ENCODE measurements at places on chromosomes 12 and 14.
A peak's percentile ranks its signal among the peaks of the same experiment; 100 is the strongest.

DNA sequence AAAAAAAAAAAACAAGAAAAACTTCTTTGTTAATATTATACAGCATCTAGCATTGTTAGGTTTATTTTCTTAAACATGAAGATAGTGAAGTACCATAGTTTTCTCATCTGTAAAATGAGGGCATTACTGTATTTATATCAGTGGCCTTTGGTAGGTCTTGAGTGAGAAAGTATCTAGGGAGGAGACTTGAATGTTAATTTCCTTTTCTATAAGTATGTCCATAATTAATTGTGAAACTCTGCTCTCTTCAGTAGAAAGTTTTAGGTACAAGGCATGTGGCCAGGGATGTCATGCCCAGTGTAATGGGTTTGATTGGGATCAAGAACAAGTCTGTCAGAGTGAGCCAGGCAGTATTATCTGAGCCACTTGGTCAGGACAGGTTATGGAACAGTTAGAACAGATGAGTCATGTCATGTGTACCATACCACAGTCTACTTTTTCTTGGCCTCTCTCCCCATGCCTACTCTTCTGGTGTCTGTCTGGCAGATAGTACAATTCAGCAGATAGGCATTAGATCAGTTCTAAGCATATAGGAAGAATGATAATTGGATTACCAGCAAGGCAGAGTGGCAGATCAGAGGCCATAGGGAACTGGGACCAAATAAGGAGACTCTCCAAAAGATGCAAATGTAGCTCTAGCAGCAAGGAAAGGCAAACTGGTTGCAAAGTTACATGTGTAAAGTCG is 30.4 kb downstream of the FBXO34 start:
- no peak for DNase-seq

DNA sequence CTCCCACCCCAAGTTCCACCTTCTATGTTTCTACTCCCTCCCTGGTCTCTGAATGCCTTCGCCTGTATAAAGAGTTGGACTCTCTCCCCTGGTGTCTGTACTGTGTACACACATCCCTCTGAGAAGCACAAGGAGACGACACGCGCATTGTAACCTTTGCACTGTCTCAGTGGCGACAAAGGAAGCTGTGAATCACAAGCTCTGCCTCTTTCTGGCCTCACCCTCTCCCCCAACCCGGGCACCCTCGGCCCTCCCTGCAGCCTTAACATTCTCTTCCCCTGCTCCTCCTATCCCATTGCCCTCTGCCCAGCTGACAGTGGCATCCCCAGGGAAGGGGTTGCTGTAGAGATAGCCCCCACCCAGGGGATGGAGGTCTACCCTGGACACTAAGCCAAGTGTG is 2.5 kb upstream of the SMARCD1 start:
- peak; percentile 55 for DNase-seq

DNA sequence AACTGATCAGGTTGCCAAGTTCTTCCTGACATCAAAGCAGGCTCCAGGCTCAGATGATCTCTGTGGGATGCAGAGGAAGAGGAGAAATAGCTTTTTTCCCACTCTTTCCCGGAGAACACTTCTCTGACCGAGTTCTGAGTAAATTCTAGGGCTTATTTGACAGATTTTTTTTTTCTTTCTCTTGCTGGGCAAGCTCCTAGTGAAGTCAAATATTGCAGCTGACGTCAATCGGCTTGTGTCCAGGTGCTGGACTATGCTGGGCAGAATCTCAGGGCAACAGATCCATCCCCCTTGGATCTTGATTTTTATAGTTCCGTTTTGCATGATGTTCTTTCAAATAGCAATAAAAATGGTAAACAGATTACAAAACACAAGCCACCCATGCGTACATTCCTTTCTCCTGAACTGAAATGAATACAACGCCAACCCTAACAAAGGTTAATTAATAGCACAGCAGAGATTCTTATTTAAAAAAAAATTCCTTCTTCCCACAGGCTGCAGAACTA is 182.2 kb downstream of the NOVA1 start:
- no peak for DNase-seq

- DNase-seq, result no peak
These were observed 7.7 kb upstream of the LTBP2 start for GRCh38 chr14:74619672-74620131.

- no peak for DNase-seq
These were observed 61.7 kb upstream of the AMIGO2 start for GRCh38 chr12:47141459-47141858.

GRCh38 chr14:70934502-70935134 is 27.4 kb downstream of the PCNX1 start:
- peak; percentile 49 for DNase-seq

DNA sequence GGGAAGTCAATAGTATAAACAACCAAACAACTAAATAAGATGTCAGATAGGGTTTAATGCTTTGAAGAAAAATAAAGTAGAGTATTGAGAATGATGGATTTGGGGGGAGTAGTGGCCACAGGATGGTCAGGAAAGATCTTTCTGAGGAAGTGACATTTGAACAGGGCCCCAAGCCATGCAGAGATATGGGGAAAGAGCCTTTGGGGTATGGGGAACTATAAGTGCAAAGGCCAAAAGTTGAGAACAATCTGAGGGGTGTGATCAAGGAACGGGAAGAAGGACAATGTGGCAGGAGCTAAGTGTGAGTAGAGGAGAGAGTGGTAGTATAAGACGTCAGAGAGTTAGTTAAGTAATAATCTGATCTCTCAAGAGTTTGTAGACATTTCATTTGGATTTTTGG is 1.3 kb downstream of the MRPS35 start:
- no peak for DNase-seq

DNA sequence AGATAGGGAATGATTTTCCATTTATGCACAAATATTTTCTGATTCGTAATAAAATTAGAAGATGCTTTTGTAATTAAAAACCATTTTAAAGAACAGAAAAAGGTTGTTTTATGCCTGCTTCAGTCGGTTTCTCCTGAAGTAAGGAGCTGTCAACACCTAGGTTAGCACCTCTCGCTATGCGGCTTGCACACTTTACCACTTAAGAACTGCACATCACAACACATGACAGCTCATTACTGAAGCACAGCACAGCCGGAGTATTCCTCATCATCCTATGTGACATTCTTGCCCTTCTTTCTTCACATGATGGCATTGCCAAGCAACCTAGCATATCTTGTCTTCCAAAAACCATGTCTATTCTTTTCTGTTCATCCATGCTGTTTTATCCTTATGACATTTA is 5.4 kb upstream of the WIF1 start:
- DNase-seq, result no peak

- no peak for DNase-seq
These were observed 32.6 kb downstream of the IFT81 start for GRCh38 chr12:110156766-110157165.

DNA sequence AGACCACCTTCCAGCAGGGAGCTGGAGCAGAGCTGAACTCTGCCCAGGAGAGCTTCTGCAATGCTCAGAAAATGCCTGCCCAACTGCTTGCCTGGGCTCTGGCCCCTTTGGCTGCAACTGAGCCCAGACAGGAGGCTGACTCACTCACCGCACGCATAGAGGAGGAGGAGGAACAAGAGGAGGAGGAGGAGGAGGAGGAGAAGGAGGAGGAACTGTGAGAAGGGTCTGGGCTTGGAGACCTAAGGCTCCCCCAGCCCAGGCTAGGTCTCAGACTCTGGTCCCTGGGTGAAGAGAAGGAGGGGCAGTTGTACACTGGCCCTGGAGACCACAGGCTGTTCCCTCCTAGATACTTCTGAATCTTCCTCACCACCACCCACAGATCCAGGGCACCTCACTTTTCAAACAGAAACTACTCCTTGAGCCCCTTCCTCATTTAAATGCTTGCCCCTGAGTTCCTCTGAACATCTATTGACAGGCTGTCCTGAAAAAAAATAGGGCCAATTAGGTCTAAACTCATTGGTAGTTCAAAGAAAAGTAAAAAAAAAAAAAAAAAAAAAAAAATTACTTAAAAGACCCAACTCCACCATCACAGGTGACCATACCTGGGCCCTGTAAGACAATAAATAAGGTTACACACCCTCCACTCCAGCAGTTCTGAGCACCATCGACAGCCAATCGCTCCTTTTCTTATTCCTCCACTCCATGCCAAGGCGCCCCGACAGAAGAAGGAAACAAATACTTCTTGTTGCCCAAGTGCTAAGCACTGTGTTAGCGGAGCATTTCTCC is 674 bp downstream of the VDR start:
- DNase-seq, result no peak

DNA sequence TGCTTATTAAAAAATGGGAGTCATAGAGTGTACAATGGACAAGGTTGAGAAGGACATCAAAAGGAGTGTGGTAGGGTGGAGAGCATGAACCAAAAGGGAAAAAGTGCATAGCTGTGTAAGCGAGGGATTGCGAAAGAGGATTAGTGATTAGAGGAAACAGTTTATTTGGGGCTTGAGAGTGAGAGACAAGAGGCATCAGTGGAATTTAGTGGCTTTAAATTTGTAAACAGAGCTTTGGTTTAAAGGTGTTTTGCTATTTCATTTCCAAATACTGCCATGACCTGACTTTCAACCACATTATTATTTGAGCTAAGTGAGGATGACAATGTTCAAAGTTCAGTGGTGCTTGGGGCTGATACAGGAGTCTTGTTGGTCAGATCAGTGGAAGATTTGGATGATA is 53.4 kb downstream of the SLC16A7 start:
- no peak for DNase-seq

- peak; percentile 15 for DNase-seq
These were observed 5.2 kb upstream of the SLC6A13 start for GRCh38 chr12:267581-268482.

- DNase-seq, result peak; percentile 75
These were observed 1.0 kb downstream of the DGKA start for GRCh38 chr12:55931780-55932550.

GRCh38 chr14:30988509-30988908 is 36.9 kb upstream of the AP4S1 start:
- no peak for DNase-seq

DNA sequence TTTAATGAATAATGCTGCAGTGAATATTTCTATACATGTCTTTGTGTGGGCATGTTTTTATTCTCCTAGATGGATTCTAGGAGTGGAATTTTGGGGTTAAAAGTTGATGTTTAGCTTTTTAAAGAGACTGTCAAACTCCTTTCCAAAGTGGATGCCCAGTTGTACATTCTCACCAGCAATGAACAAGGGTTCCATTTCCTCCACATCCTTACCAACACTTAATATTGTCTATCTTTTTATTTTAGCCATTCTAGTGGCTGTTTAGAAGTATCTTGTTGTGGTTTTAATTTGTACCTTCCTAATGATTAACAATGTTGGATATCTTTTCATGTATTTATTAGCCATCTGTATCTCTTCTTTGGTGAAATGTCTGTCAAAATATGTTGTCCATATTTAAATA is 109.8 kb downstream of the SMOC1 start:
- no peak for DNase-seq

- no peak for DNase-seq
These were observed 990 bp upstream of the TPI1 start for GRCh38 chr12:6866163-6866919.

DNA sequence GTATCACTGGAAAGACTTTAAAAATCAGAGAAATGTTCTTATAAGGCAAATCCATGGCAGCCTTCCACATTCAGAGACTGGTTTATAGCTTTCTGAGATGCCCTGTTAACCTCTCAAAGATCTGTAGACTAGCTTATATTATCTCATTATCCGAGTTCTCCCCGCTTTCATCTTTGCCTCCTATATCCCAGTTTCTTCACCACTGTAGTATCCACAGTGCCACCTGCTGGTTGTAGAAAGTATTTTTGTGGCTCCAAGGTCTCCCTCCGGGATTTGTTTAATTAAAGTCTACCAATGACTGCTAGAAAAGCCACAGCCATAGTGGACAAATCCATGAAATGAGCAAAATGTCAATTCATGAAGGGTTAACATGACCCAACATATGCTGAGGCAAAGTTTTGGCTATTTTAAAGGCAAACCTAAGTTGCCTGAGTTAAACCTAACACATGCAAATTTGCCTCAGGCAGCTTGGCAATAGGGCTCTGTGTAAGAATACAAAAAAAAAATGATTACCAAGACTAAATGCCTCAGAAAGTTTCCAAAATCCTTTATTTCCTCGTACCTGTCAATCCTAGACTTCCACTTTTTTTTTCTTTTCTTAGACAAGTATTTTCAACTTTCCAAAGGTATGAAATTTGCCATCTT is 218.8 kb upstream of the BMP4 start:
- DNase-seq, result peak; percentile 96

GRCh38 chr12:63944034-63944579 is 99.6 kb downstream of the SRGAP1 start:
- no peak for DNase-seq

- no peak for DNase-seq
These were observed 7.4 kb upstream of the RND1 start for GRCh38 chr12:48873096-48873495.

Measured in kidney (tissue), 22 donors.